HFFc6 (cell line): ENCODE measurements at places on chromosomes 2 and 18. TPM values are rescaled to one million over a fixed set of nuclear protein-coding genes. Genes with fewer than 3 reads are reported as not detected.

COLEC12 gene
- total RNA-seq = 0.05 to 0.12 TPM in 2 of 3 replicates, not detected in the other

GRB14 gene
- not detected in 3 replicates for total RNA-seq

PRSS56 gene
- not detected in 3 replicates for total RNA-seq

DNA sequence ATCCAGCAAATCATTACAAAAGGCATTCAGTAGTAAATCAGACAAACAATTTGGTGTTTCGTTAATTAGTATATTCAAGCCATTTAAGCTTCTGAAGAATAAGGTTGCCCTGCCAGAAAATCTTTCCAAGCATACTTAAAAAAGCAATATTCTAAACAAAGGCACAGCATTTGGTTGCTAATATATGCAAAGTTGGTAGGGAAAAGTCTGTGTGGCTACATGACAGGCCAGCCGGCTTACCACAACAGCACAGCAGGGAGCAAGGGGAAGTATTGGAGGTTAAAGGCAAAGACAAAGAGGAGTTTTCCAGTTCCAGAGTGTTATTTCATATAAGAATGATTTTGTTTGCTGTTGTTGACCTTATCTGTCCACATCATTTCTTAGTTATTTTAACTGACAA lies 282.3 kb downstream of the MBD5 start:
- DNase-seq = no peak

GRCh38 chr2:33126958-33127357 lies 180.2 kb downstream of the LTBP1 start:
- DNase-seq = peak; percentile 55

TBR1 gene
- total RNA-seq = 0.05 TPM in 1 of 3 replicates, not detected in the others

DNA sequence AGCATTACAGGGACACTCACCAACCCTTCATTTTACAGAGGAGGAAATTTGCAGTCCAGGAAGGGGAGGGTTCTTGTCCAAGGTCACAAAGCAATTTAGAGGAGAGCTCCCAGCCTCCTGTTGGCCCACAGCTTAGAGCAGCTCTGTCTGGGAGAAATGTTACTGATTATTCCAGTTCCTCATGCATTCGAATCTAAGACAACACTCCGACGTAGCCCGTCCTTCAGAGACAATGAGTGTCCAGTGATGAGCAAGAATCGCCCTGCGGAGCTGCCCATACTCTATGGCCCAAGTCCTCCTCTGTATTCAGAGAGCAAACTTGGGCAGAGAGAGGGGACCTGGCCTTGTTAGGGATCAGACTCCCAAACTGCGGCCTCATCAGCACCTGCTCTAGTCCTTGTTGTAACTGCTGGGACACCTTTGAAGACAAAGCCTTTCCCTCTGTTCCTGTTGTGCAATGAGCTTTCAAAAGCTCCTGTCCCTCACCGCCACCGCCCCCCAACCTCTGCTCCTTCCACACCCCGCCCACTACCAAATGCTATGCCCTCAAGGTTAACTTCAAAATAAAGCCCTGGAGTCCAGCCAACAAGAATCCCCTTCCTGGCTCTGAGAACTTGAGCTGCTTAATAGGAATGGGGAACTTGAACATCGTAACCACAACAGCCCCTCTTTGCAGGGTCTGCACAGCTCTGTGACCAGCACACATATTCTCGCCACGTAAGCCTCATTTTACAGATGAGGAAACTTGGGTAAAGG lies 234.8 kb upstream of the SMAD2 start:
- no peak for DNase-seq

DNA sequence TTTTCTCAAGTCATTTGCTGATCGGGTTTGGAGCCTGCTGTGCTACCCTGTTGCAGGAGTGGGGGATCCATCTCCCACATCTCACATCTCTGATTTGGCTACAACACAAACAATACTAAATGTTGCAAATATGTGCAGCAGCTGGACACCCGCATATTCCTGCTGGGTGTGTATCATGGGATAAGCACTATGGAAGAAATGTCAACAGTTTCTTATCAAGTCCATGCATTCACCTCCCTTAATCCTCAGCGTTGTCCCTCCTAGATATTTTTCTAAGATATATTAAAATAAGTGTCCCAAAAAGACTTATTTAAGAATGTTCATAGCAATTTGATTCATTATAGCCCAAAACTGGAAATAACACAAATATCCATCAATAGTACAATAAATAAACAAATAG lies 303.7 kb downstream of the TRIB2 start:
- DNase-seq = no peak

DNA sequence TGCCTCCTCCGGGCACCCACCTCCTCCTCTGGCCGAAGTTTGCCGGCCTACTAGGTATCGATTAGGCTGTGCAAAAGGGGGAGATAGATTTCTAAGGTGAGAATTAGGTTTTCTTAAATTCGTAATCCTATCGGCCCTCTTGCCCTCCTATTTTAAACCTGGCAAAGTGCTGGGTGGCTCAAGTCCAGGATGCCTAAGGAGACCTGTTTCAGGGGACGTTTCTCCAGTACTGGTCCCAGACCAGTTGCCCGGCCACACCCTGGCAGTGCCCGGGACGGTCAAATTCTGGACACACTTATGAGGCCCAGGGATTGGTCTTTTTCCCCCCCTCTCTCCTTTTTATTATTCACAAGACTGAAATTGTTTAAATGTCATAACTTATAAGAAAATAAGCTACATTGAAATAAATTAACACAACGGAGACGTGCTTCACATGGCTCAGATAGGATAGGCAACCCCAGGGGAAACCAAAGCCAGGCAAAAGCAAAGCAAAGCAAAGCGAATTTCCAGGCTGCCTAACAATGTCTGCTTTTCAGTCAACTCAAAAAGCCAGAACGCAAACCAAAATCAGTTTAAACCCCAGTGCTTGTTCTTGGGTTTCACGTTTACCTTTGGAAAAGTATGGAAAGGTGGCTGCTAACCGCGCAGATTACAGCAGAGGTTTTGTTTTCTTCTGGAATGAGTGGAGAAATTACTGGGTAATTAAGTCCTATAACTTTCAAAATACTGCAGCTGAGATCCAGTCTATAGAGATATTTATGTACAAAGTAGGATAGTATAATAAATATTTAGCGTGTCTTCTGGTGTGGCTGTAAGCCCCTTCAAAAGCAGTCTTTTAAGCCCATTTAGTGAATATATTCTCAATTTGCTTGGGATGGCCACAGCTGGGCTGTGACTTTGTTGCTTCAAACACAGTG lies 3.0 kb downstream of the GBX2 start:
- no peak for DNase-seq

DNA sequence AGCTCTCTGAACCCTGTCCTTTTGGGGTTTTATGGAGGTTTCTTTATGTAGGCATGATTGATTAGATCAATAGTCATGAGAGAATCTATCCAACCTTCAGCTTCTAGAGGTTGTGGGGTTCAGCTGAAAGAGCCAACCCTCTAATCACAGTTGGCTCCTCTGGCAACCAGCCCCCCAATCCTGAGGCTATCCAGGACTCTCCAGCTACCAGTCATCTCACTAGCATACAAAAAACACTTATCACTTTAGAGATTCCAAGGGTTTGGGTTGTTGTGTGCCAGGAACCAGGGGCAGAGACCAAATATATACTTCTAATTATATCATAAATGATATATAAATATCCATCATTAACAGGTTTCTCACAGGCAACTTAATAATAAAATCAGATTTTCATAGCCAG lies 11.7 kb downstream of the WDPCP start:
- DNase-seq = no peak
